ENCODE measurements at places on chromosomes 13 and 19.

DNA sequence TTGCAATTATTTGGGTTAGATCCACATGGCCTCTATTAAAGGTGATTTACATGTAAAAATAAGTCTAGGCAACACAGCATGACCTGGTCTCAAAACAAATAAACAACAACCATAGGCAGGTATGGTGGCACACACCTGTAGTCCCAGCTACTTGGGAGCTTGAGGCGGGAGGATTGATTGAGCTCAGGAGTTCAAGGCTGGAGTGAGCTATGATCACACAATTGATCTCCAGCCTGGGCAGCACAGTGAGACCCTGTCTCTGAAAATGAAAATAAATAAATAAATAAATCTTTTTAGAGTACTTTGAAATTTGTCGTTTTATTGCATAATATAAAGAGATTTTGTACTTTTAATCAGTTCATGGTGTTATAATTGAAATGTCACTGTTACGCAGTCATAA, 93.3 kb downstream of the PAN3 start:
- no peak for DNase-seq

- peak; percentile 20 for DNase-seq
Measured at GRCh38 chr19:29467824-29468401, 57.9 kb upstream of the VSTM2B start.

DNA sequence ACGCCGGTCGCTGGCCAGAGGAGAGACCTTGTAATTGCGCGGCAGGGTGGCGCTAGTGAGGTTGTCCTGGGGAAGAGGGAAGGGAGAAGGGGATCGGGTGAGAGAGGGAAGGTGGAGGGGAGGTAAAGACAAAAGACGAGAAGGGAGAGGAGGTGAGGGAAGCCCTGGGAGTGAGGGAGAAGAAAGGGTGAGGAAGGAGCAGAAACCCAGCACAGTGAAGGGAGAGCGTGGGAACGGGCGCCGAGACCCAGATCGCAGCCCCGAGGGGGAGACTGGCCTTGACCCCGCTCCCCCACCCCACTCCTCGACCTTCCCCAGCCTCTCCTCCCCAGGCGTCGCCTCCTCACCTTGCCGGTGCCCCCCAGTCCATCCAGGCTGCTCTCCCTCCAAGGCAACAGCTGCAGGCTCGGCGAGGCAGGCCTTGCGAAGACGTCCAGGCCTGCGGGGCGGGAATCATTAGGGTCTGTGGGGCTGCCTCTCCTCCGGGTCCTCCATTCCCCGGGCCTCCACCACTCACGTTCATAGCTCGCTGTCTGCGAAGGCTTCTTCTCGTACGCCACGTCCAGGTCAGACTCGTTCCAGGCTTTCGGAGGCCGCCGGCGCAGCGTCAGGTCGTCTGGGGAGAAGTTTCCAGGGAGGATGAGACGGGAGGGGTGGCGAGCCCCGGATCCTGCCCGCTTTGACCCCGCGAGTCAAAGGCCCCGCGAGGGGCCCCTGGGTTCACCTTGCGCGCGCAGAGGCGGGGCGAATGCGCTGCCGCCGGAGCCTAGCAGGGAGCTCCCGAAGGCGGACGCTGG, 8.8 kb downstream of the PPP1R13L start:
- DNase-seq: no peak

GRCh38 chr19:6677495-6677882, 7.5 kb upstream of the TNFSF14 start:
- DNase-seq: no peak

DNA sequence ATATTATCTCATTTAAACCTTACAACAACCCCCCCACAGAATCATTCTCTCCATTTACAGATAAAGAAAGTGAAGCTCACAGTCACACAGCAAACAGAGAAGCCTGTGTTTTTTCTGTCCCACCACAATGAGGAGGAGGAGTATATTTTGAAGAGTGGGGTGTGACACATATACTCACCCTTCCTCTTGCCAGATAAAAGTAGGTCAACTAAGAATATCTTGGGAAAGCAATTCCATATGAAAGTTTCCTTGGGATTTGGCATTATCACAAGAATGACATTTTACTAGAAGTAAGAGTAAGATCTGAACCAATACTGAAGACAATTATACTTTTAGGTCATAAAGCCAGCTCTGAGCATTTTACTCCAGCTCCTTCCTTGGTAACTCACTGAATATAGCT, 287.5 kb upstream of the HTR2A start:
- peak; percentile 68 for DNase-seq

GRCh38 chr13:59360108-59360507, 803.6 kb downstream of the DIAPH3 start:
- no peak for DNase-seq

- DNase-seq: no peak
Measured at GRCh38 chr19:4794971-4795370, 3.4 kb downstream of the FEM1A start.

- no peak for DNase-seq
Measured at GRCh38 chr19:43574424-43575155, 737 bp downstream of the XRCC1 start.

DNA sequence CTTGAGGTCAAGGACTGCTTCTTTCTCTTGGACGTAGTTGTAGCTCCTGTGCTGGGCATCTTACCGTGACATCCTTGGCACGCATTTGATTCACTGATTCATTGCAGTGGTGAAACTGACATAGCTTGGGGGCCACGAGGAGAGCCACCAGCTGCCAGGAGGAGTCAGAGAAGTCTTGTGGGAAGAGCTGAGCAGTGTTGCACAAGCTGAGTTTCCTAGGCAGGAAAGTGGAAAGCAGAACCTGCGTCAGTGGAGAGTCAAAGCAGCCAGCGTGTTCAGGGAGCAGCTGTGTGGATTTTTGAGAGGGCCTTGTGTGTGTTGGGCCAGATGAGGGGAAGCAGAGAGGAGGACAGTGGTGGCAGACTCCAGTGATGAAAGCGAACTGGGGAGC, 5.3 kb upstream of the GPR183 start:
- DNase-seq: peak; percentile 100

DNA sequence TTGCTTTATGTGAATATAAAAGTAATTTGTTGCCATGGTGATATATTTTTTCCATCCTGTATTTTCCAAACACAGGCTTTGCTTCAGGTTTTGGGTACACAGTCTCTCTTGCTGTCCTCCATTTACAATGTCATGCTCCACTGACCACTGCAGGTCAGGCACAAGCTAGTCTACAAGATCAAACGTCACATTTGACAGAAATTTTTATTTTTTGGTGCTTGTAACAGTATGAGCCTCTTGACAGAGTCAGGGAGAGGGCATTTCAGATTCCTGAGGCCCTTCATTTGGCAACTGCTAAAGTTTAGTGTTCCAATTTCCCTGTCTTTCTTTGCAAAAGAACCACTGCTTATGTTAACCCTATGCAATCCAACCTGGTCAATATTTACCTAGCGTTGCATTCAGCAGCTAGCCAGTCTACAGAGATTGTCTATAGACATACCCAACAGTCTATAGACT, 175.0 kb downstream of the RFC3 start:
- no peak for DNase-seq

- peak; percentile 80 for DNase-seq
Measured at GRCh38 chr13:50592412-50593155, 250.9 kb downstream of the DLEU7 start.

DNA sequence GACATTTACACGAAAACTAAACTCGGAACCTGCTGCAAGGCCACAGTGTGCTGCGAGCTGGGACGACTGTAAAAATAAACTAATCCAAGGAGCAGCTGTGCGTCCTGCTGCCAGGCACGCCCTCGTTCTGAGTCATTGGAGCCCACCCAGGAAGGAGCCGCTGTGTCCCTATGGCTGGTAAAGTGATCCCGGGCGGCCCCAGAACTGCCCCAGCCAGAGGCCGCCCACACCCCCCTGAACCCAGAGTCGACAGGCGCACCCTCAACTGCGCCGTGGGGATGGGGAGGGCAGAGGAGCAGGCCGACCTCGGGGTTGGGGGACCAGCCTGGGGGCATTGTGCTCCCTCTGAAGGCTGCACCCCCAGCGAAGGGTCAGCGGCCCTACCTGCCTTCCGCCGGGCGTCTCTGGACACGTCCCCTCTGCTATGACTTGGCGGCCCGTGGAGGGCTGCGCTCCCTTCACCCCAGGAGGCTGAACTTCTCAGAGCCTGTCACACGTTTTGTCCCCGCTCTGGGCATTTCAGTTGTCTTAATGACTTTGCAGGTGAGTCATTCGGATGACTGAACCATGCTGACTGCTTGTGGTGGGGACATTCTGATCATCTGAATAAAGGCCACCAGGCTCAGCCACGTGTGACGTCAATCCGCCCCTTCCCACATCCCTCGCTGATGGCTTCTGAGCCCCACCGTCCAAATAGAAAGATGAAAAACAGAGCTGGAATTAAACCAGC, 42.7 kb downstream of the ADPRHL1 start:
- peak; percentile 78 for DNase-seq

DNA sequence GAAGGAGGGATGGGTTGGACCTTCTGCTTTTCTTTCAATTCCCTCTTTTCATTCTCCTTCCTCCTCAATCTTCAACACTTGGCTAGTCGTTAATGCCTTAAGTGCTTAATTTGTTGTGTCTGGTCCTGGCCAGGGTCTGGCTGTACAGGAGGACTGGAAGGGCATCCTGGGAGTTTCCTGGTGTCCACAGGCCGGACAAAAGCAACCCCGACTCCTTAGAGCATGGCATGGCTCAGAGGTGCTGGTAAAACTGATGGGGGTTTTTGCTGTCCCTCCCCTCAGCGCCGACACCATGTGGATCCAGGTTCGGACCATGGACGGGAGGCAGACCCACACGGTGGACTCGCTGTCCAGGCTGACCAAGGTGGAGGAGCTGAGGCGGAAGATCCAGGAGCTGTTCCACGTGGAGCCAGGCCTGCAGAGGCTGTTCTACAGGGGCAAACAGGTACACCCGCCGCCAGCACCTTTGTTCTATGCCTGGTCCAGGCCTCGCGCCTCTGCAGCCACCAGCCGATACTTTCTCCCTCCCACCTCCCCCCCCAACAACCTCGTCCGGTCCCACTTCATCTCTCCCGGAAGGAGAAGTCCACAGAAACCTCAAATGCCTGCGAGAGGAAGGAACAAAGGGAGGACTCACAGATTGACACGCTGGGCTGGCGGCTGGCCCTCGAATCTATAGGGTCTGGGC, 1.4 kb downstream of the UHRF1 start:
- peak; percentile 70 for DNase-seq

DNA sequence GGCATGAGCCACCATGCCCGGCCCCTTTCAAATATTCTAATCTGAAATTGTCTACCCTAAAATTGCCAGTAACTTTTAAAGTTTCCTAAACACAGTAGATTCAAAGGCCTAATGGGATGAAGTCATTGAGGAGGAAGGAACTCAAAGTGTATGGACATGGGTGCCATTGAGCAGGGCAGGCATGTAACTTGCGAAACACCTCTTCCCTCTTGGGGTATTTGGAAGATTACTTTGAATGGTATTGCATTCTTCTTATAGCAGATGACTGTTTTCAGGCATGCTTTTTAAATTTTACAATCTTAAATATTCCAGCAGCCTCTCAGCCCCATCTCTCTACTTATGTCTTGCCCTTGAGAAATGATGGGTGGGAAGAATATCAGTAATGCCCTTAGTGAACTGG, 21.0 kb downstream of the TM9SF2 start:
- DNase-seq: peak; percentile 81

GRCh38 chr19:16841391-16841926, 12.3 kb downstream of the SIN3B start:
- DNase-seq: no peak

DNA sequence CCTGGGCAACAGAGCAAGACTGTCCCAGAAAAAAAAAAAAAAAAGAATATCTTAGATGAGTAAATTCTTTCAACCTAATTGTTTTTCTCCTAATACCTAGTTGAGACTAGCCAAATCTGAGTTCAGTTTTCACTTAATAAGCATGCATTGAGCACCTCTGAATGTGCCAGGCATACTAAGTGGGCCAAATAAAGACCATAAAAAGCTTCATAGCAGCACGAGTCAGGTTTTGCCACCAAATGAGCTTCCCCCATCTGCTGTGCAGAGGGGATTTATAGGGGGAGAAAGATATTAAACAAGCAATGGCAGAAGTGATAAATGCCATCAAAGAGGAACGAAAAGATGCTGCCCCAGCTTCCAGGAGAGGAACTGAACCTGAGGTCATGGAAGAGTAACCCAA, 11.4 kb downstream of the THSD1 start:
- no peak for DNase-seq

- peak; percentile 64 for DNase-seq
Measured at GRCh38 chr13:23488442-23488841, 54.9 kb upstream of the SACS start.

DNA sequence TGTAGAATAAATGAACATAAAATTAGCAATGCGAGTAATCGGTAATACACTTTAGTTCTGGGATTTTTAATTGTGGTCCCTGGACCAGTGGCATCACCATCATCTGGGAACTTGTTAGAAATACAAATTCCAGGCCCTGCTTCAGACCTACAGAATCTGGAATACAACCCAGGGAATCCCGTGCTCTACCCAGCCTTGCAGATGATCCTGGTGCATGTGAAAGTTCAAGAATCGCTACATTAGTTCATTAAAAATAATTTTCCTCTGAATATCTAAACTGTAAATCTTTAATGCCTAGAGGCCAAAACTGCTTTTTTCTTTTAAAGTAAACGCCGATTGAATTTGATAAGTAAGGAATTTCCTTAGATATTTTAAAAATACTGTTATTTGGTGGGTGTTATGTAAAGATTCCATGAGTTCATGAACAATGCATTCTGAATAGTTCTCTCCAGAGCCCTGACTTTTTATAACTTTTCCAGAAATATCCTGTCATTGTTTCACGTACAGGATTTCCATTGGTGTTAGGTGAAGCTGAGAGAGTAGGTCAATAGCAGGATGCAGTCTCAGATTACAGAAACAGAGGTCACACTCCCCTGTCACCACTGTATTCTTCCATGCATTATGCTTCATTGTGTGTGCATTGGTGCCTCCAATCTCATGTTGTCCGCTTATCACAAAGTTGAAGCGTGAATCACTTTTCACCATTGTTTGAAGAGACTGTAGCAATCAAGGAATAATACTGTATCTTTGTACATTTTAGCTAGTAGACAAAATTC, 596.5 kb upstream of the KLF12 start:
- DNase-seq: no peak

- DNase-seq: no peak
Measured at GRCh38 chr13:50901701-50902100, 7.9 kb upstream of the RNASEH2B start.

- DNase-seq: no peak
Measured at GRCh38 chr13:39804332-39805210, 149.1 kb downstream of the COG6 start.

DNA sequence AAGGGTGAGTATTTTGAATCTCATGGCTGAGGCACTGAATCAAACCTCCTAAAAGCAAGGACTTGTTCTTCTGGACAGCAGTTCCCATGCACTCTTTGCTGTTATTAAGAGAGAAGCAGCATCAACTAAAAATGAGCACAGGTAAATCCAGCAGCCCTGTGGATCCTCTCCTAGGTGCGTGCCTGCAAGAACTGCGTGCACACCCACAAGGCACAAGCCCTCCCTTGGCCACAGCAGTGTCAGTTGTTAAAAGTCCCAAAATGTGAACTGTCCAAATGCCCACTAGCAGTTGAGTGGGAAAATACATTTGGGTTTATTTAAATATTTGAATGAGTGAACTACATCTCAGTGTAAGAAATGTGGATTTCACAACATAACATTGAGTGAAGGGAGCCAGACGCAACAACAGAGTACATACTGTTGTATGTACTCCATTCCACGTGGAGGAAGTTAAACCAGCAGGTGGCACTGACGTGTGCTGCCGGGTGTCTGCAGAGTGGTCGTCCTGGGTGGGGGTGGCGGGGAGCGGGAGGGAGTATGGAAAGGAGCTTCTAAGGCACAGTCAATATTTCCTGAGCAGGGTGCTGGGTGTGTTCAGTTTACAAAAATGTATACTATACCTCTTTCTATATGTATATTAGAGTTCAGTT, 266.4 kb downstream of the NALCN start:
- DNase-seq: peak; percentile 77

Data from AG10803 (cell line).